Glutamatergic neuron (in vitro differentiated cells): ENCODE measurements at places on chromosomes 7 and 10.

- no peak for DNase-seq
Observed at GRCh38 chr7:35556515-35557471, 138.1 kb downstream of the HERPUD2 start.

GRCh38 chr10:114271075-114271778 lies 32.2 kb downstream of the VWA2 start:
- DNase-seq = no peak

DNA sequence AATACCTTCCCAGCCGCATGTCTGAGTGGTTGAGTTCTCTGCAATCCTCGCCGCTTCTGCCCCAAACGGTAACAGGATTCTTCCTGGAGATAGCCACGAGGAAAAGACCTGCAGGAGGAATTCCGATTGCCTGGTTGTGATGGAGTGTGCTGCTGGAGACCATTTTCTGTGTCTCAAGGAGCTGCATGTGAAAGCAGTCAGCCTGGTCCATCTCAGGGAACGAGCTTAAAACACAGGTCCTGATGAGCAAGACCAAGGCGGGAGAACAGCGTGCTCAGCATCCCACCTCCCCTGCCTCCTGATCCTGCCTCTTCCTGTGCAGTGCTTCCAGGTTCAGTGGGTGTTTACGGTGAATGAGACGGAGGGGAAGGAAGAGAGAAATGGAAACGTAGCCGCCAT lies 26.5 kb downstream of the VIPR2 start:
- no peak for DNase-seq

GRCh38 chr7:146805082-146805481 lies 688.5 kb downstream of the CNTNAP2 start:
- DNase-seq = no peak

DNA sequence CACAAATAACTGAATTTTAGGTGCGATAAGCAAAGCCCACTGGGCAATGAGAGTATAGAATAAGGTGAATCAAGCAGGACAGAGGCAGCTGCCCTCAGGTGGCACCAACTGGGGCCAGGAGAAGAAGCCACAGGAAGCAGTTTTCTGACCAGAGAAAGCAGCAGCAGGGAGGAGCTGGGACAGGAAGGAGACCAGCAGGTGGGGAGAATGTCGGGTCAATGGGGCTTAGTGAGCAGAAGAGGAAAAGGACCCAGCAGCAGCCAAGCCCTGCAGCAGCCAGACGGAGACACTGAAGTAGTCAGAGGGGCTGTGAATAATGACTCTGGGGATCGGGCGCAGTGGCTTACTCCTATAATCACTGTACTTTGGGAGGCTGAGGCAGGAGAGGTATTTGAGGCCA lies 209.6 kb upstream of the SH2B2 start:
- DNase-seq = no peak
